CD4-positive, alpha-beta T cell treated with Interleukin-6 for 4 hours (primary cell): ENCODE measurements at places on chromosomes 4 and X.
A peak's percentile ranks its signal among the peaks of the same experiment; 100 is the strongest.

GRCh38 chr4:71247706-71248105 is 91.1 kb upstream of the SLC4A4 start:
- no peak for DNase-seq

- DNase-seq = no peak
Observed at GRCh38 chr4:5267408-5267807, 216.1 kb downstream of the STK32B start.

- no peak for DNase-seq
Observed at GRCh38 chr4:164313853-164314252, 440.1 kb upstream of the SMIM31 start.

GRCh38 chr4:174697202-174697601 is 131.8 kb downstream of the GLRA3 start:
- DNase-seq = no peak

DNA sequence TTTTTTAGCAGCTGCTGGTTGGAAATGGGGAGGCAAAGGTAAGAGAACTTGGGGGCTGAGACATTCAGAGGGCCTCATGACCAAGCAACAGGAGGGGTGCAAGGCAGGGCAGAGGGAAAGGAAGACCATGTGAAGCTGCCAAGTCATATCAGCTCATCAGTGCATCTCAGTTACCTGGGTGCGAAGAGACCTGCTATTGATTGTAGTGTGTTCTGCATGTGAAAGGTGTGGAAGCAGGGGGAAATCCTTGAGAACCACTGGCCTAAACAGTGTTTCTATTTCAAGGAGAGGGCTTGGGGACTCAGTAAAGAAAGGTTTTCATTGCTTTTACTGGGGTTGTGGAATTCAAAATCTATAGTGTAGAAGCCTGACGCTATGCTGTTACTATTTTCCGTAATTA is 47.1 kb upstream of the EDA start:
- DNase-seq = no peak

DNA sequence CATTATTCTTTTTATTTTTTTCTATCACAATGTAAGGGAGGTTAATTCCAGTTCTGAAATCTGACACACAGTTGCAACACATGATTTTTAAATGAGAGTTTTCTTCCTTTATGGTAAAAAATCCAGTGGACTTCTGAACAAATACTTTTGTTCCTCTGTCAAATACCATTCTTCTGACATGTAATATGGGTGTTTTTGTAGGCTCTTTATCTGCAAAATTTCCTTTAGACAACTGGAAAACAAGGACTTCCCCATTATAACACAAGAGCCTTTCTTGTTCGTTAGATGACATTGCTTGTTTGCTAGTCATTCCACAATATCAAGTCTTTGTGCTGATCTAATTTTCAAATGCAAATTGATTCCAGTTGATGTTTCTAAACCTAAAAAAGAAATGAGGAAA is 7.7 kb downstream of the FANCB start:
- DNase-seq = no peak

DNA sequence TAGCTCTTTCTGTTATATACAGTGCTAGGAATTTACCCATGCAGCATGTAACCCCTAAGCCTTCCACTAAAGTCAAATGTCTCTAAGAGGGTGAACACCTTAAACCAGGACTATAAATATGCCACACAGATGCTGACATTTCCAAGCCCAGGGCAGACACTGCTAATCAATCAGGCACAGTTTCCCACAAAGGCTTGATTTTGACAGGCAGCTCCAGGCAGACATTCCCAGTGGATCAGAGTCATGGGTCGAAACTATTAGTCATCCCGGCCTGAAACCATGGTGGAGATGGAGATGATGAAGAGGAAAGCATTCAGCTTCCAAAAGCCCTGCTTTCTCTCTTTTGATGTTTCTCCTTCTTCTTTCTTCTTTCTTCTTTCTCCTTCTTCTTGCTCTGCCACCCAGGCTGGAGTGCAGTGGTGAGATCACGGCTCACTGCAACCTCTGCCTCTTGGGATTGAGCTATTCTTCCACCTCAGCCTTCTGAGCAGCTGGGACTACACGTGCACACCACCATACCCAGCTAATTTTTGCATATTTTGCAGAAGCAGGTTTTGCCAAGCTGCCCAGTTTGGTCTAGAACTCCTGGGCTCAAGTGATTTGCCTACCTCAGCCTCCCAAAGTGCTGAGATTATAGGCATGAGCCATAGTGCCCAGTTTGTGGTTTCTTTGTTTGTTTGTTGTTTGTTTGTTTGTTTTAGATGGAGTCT is 21.0 kb upstream of the SORCS2 start:
- DNase-seq = no peak

- no peak for DNase-seq
Observed at GRCh38 chrX:36414056-36414455, 494.5 kb downstream of the CFAP47 start.

- no peak for DNase-seq
Observed at GRCh38 chr4:128721896-128722295, 87.6 kb upstream of the JADE1 start.

- DNase-seq = no peak
Observed at GRCh38 chr4:147207911-147208310, 262.2 kb upstream of the TTC29 start.

- no peak for DNase-seq
Observed at GRCh38 chr4:4539481-4539880, 2.4 kb downstream of the STX18 start.

GRCh38 chr4:77014256-77014655 is 61.5 kb downstream of the CCNI start:
- no peak for DNase-seq

DNA sequence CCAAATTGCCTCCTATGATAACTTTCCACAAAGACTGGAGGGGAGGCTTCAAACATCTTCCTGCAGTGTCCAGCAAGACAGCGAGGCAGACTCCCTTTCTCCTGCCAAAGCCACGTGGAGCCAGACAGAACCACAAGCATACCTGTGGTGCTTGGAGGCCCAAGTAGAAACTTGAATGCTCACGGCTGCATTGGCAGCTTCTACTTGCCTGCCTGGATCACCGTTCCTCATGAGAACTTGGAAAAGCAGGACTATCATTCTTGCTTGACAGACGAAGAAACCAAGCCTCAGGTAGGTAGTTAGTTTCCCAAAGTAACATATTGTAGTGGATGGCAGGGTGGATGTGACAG is 216.3 kb upstream of the SFRP2 start:
- no peak for DNase-seq

DNA sequence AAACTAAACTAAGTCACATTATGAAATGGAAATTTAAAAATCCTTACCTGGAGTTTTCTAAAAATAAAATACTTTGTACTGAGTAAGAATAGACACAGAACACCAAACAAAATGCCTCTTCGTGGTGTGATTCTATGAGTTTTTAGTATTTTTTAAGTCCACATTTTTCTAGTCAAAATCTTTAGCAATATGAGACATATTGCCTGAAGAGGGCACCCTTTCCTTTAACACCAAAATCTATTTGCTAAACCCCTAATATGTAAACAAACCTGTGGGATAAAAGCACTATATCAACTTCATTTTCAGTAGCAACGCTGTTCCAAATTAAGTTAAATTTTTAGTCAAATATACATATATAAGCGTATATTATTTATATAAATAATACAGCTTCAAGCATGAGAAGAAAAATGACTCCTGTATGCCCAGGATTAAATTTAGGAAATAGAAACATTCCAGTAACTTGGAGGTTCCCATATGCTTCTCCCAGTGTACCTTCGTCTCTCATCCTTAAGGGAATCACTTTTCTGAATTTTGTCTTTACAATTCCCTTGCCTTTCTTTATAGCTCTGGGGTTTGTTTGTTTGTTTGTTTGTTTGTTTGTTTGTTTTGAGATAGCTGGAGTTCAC is 23.0 kb upstream of the PGM2 start:
- no peak for DNase-seq

GRCh38 chr4:185352202-185352601 is 43.5 kb downstream of the LRP2BP start:
- no peak for DNase-seq

GRCh38 chr4:136471051-136471450 is 1061.2 kb downstream of the PCDH18 start:
- no peak for DNase-seq

- DNase-seq = no peak
Observed at GRCh38 chrX:750812-751211, 120.2 kb downstream of the SHOX start.

GRCh38 chrX:71534773-71535544 is 2.1 kb downstream of the OGT start:
- no peak for DNase-seq

DNA sequence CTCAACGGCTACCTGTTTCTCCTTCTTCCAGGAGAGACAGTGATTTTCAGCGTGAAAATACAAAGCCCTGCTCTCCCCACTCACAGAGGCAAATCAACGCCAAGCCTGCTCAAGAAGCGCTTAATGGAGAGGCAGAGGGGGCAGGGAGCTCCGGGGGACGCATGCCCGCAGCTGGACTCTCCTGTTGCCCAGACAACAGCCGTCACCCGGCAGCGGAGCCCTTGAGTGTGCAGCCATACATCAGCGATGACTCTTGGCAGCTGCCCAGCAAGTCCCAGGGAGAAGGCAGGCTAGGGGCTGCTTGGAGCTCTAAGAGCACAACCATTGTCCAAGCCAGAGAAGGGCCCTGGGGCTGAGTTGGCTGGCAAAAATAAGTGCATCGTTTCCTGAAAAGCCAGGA is 71.0 kb upstream of the AFAP1 start:
- DNase-seq = no peak

- DNase-seq = no peak
Observed at GRCh38 chr4:176794151-176794550, 1.4 kb upstream of the VEGFC start.

DNA sequence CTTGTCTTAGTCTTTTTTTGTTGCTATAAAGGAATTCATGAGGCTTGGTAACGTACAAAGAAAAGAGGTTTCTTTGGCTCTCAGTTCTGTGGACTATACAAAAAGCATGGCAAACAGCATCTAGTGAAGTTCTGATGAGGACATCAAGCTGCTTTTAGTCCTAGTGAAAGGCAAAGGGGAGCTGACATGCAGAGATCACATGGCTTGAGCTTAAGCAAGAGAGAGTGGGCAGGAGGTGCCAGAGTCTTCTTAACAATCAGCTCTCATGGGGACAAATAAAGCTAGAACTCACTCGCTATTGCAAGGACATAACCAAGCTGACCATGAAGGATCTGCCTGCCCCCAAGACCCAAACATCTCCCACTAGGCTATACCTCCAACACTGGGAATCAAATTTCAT is 1063.1 kb downstream of the PCDH7 start:
- DNase-seq = no peak

GRCh38 chrX:1453395-1453783 is 680 bp upstream of the ASMTL start:
- peak; percentile 79 for DNase-seq

GRCh38 chrX:23195761-23196160 is 138.9 kb upstream of the PTCHD1 start:
- no peak for DNase-seq

DNA sequence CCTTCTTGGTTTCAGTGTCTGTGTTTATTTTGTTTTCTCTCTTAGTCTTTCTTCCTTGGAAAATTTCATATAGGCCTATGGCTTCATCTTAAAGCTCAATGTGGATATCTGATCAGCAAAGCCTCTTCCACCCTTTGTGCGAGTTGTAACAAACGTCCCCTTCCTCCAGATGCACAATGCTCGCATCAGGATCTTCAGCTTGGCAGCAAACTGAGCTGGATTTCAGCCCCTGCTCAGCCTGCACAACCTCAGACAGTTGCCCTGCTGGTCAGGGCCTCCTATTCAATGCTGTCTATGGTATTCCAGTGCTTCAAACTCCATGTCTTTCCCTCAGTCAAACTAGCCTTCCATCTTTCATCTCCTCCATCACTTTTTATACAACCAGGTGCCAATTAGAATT is 309.4 kb downstream of the ARHGAP24 start:
- DNase-seq = no peak
